ENCODE measurements at places on chromosomes 7 and 10.
A peak's percentile ranks its signal among the peaks of the same experiment; 100 is the strongest.

GRCh38 chr7:78924581-78924980, 528.9 kb downstream of the MAGI2 start:
- DNase-seq, result peak; percentile 46

GRCh38 chr10:92914478-92915325, 66.4 kb downstream of the EXOC6 start:
- peak; percentile 74 for DNase-seq

DNA sequence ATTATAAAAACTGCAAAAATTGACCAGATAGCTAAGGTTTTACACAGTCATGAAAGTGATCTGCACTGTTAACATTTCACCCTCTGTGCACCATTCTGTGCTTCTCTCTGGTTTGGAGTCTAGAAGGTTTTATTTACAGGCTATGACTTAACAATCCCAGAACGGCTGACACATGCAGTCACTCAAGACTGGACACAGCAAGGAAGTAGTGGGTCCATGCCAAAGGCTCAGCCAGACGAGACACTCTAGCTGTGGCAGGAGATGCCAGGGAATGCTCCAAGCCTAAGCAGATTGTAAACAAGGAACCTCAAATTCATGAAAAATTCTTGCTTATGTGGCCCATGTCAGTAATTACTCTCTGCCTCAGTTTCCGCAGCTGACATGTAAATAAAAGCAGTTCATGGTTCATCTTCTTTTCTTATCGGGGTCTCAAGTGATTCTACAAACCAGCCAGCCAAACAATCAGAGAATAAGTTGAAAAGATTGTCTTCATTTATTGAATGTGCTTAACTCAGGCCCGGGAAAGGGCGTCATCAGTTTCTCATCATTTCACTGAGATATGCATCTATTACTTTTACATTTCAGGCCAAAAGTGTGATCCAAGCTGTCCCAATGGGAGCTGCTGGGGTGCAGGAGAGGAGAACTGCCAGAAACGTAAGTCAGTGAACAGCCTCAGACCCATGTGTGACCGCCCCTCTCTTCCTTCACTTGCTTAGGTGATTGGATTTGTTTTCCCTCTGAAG, 132.1 kb downstream of the EGFR start:
- no peak for DNase-seq

GRCh38 chr10:68106656-68107055, 2.6 kb upstream of the MYPN start:
- no peak for DNase-seq

GRCh38 chr7:77940647-77941046, 142.1 kb downstream of the PHTF2 start:
- peak; percentile 62 for DNase-seq

DNA sequence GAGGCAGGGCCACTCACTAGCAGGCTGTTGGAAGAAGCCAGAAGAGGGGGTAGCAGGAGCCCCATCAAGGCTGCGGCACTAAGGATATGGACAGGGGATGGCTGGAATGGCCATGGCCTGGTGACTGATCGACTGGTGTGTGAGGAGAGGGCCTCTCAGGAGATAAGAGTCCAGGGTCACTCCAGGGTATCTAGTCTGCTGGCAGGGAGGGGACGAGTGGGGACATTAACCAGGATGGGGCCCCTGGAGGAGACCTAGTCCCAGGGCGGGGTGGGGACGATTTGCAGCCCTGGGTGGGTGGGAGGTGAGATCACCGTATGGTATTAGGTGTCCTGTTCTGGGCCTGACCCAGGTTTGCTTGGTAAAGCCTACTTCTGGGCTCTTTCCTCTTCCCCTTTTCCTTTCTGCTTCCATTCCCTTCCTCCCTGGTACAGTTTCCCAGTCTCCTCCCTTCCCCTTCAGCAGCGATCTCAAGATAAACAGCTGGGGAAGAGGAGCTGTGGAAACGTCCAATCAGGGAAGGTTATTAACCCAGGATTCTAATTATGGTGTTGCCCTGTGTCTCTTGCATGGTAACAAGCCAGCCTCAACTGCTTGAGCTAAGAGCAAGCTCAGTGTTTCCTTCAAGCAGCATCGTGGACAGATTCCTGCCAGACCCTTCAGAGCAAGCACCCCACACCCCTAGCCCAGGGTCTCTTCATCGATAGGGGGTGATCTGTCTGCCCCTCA, 233.2 kb downstream of the RPS24 start:
- DNase-seq, result no peak

GRCh38 chr7:36943591-36944435, 219.5 kb upstream of the AOAH start:
- no peak for DNase-seq

GRCh38 chr10:128274938-128275337, 148.7 kb upstream of the MKI67 start:
- DNase-seq, result no peak

DNA sequence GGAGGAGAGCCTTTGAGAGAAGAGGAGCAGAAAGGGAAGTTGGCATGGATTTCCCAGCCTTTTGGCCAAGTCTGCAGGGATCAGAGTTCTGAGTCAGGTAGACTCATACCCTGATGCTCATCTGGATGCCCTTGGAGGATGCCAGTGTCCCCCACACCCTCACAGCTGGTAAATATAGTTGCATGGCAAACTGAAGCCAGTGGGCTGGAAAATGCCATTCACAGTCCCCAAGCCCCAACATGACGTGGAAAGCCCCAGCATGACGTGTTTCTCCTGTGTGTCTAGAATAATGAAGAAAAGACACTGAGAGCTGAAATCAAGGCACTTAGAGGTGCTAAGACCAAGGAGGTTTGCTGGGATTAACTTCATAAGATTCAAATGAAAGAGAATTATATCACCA, 24.8 kb upstream of the APBB1IP start:
- DNase-seq, result no peak

- DNase-seq, result no peak
These were observed 26.0 kb upstream of the PCBD1 start for GRCh38 chr10:70914316-70914864.

- peak; percentile 73 for DNase-seq
These were observed 34.2 kb downstream of the PUS7 start for GRCh38 chr7:105487579-105488571.

Measured in ACHN (cell line).